RPMI7951 (cell line): ENCODE measurements at places on chromosomes 5 and 9. TPM values are rescaled to one million over a fixed set of nuclear protein-coding genes. Genes with fewer than 3 reads are reported as not detected.

DNA sequence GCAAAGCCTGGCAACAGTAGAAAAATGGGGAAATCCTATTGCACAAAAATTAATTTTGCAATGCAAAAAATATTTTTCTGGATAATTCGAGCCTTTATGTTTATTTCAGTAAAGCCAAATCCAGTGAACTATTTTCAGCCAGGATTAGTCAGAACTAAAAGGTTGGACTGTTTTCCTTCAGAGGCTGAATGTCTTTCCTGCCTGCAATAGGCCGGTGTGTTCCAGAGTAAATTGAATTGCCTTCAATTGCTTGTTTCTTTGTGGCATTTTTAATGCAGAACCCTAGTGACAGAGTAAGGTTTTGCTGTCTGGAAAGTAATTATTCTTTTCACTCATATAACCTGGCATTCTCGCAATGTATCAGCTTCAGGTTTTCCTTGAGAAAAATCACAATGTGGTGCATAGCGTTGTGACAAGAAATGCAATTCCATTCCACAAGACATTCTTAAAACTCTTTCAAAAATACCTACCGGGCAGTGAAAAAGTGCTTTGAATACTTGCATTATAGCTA, 183.7 kb downstream of the GLIS3 start:
- DNase-seq, result no peak

DNA sequence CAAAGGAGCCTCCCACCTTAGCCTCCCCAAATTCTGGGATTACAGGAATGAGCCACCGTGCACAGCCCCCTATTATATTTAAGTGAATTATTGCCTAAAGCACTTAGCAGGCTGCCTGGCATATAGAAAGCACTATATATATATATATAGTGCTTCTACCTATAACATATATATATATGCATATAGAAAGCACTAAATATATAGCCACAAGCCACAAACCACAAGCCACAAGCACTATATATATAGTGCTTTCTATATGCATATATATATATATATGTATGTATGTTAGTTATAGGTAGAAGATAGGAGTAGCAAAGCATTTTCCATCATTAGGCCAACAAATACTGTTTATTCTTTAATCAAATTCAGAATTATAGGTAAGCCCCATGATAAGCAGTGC, 185.8 kb downstream of the CWC27 start:
- DNase-seq, result no peak

- DNase-seq, result no peak
These were observed 100.6 kb downstream of the CETN3 start for GRCh38 chr5:90308787-90309585.

GRCh38 chr9:90843525-90843924, 41.9 kb downstream of the SYK start:
- DNase-seq, result no peak

DNA sequence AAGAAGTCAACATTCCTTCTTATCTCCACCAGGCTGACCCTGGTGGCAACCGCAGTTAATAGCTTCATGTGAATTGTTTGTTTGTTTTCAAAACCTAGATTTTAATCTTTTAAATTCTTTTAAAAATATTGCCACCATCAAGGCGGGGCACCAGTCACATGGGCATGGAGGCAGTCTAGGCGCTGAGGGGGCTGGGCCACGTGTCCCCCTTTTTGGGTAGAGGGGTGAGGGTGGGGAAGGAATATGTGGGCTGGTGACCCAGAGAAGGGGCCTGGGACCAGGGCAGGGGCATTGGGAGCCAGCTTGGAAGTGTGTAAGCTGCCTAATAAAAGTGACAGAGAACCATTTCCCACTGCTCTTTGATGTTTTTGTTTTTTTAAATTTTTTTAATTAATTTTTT, 147.3 kb downstream of the GADD45G start:
- DNase-seq, result no peak

- no peak for DNase-seq
These were observed 505.5 kb downstream of the CTNND2 start for GRCh38 chr5:11398728-11399127.

- DNase-seq, result no peak
These were observed 114.4 kb downstream of the PSD2 start for GRCh38 chr5:139910036-139910435.

- no peak for DNase-seq
These were observed 262.0 kb upstream of the TRPM3 start for GRCh38 chr9:71383308-71383940.

- no peak for DNase-seq
These were observed 10.6 kb upstream of the PRLR start for GRCh38 chr5:35240892-35241291.

GRCh38 chr9:28967226-28967625, 1393.9 kb upstream of the C9orf72 start:
- DNase-seq, result no peak

- no peak for DNase-seq
These were observed 93.0 kb upstream of the ZNF608 start for GRCh38 chr5:124839371-124839998.

DNA sequence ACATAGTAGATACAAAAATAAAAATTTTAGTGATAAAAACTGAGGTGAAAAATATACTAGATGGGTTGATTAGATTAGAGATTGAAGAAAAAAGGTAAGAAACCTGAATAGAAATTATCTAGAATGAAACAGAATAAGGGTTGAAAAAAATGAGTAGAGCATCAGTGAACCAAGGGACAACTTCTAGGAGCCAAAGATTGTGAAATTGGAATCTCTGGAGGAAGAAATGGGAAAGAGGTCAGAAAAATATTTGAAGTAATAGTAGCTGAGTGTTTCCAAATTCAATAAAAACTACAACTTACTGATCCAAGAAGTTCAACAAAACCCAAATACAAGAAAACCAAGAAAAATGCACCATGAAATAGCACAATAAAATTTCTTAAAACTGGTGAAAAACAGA, 116.6 kb upstream of the STARD4 start:
- no peak for DNase-seq

The SPATA31E1 gene
- total RNA-seq, result not detected in 2 replicates

The LRRC19 gene
- total RNA-seq, result not detected in 2 replicates

The CDH9 gene
- total RNA-seq, result not detected in 2 replicates

The TCF7 gene
- total RNA-seq, result 9.1 and 12.3 TPM in 2 replicates

The ADCY2 gene
- total RNA-seq, result under 0.01 TPM in 1 of 2 replicates, not detected in the other
